ENCODE measurements at places on chromosomes 2 and 18.

DNA sequence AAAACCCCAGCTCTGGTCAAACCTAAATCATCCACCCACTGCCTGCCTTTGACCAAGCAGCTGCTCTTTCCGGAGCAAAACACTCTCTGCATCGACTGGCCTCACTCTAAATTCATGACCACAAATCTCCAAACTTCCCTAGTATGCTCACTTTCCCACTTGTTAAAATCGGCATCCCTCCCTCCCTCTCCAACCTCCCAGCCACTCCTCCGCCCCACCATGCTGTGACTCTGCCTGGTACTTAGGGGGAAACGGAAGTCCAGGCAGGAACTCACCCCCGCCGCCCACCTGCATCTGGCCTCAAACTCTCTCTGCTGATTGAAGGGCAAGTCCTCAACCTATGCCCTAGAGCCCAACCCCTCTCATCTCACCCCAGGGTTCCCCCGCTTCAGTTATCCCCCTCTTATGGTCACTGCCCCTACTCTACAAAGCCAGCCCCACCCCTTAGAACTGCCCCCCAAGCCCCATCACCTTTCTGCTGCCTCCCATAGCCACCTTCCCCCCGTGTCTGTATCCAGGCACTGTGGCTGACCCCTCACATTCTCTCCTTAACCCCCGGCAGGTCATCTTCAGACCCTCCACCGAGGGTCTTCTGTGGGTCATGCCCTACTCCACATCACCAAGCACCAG is 3.8 kb upstream of the ADRA2B start:
- DNase-seq, result no peak

DNA sequence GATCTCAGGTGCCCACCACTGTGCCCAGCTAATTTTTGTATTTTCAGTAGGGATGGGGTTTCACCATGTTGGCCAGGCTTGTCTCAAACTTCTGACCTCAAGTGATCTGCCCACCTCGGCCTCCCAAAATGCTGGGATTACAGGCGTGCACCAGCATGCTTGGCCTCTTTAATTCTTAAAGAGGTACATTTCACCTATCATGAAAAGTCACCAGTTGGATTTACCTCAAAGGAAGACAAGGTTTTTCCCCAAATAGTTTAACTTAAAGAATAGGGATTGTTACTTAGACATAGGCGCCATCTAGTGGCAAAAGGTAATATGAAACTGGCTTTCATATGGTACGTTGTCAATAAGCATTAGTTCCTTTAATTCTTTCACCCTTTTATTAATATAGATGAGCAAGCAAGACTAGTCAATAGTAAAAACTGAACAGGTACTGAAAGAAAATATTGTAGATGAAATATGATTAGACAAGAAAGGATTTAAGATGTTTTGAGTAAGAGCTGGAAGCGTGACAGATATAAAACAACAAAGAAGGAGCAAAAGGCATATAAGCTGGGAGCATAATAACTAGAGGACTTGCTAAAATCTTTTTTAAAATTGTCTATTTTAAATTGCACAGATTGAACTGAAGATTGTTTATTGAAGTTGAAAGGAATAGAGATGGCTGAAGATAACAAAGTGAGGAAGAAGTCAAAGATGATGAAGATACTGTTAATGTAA is 35.0 kb upstream of the PSMD14 start:
- no peak for DNase-seq

DNA sequence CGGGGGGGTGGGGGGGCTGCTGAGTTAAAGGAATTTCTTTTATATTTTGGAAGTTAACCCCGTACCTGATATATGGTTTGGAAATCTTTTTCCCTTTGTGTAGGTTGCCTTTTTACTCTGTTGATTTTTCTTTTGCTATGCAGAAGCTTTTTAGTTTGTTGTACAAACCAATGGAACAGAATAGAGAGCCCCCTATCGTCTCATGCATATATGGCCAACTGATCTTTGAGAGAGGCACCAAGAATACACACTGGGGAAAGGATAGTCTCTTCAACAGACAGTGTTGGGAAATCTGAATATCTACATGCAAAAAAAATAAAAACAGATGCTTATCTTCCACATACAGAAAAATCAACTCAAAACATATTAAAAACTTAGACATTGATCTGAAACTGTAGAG is 647.8 kb upstream of the KLHL29 start:
- DNase-seq, result no peak

GRCh38 chr2:233271693-233272092 is 20.2 kb downstream of the ATG16L1 start:
- DNase-seq, result no peak

- DNase-seq, result no peak
Measured at GRCh38 chr2:132422736-132423135, 6.1 kb downstream of the GPR39 start.

- no peak for DNase-seq
Measured at GRCh38 chr2:234326694-234327093, 170.2 kb downstream of the ARL4C start.

DNA sequence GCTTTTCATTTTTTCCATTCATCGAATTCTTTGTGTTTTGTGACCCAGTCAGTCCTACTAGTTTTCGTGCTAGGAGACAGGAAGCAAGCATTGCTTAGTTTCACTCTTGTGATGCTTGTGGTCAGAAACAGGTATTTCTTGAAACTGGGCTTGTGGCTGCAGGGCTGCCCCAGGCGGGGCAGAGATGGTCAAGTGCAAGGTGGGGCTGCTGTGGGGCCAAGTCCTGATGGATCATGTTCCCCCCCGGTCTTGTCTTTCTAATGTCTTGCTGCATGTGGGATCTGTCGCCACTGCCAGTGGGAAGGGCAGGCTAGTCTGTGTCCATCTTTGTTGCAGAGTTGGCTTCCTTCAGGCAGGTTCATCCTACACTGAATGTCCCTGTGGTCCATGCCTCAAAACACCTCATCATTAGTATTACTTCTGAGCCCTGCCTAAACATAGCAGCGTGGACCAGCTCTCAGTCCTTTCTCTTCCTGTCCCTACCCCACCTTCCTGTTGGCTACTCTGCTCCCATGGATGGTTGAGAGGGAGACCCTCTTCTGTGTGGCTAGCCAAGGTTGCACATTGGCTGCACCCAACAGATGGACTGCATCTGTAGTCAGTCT is 38.7 kb downstream of the INPP4A start:
- no peak for DNase-seq

DNA sequence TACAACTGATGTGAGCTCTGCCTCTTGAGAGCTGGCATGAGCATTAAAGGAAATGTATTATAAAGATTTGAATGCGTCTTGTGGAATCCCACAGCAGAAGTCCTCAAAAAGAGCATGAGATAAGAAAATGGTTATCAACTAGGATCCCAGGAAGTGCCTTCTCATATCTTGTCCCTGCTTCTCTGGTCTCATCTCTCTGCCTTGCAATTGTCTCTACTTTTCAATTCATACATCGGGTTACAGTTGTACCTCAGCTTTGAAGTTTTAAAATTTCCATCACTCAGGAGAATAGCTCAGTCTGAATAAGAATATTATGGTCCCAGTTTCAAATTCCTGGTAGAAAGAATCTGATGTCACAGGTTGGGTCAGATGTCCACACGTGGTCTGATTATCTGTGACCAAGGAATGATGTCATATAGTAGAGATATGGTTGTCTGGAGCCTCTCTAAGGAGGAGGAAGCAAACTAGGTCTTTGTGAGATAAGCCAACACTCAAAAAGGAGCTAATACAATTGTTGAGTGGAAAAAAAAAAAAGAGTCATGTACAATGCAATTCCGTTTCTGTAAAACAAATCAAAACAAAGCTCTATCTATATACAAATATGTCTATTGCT is 21.7 kb upstream of the CCDC88A start:
- no peak for DNase-seq

- DNase-seq, result no peak
Measured at GRCh38 chr18:58337686-58338085, 291.2 kb downstream of the ALPK2 start.

GRCh38 chr2:36885605-36886004 is 80.7 kb downstream of the STRN start:
- DNase-seq, result no peak

DNA sequence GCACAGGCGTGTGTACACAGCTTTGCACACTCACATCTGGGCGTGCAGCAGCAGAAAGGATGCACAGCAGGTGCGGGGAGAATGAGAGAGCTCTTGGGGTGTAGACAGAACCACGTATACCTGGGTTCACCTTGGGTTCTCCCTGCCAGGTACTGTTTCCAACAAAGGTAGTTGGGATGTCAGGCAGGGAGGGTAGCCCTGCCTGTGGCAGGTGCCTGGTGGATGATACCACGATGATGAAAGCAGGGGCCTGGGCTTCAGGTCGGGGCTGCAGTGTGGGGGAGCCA is 6.5 kb upstream of the ARID5A start:
- no peak for DNase-seq

- DNase-seq, result no peak
Measured at GRCh38 chr2:111688482-111688881, 195.5 kb downstream of the ANAPC1 start.

Data from cerebellar nuclear complex (tissue), 1 donor.